ENCODE measurements at places on chromosomes 16 and 17. TPM values are rescaled to one million over a fixed set of nuclear protein-coding genes. Genes with fewer than 3 reads are reported as not detected.

DNA sequence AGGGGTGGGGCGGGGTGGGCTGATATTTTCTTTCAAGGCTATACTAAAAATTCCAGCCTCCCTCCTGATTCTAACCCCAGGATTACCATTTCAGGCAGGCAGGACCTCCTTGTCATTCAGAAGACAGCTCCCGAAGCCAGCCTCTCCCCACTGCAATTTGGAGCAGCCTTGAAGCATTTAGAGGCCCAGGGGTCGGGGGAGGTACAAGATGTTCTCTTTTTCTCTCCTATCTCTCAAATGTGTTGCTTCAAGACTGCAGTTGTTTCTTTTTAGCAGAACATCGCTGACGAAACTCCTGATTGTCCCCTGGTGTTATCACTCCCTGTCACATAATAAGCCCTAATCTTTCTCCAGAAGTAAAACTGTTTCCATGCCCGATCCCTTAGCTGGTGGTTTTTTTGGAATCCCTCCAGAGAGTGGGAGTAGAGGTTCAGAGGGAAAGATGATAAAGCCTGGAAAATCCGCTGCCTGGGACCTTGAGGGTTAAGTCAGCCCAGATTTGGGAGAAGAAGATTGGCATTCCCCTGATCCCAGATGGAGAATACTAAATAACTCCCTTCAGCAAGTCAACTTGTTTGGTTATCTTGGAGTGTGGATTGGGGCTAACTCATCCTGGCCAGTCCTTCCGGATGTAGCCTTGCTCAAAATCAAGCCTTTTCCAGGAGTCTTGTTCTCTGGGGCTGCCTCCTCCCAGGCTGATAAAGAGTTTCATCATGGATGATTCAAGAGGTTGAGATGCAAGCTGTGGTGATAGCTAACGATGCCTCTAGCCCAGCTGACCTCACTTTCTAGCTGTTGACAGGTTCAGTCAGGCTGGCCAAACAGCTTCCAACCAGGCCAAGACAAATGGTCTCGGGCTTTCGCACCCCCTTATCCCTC is 71.3 kb downstream of the SOX9 start:
- no peak for DNase-seq

Gene ABCA6
- polyA plus RNA-seq = 4.5 TPM

Gene KCNG4
- polyA plus RNA-seq = 0.03 TPM

Gene C16orf74
- 3.7 TPM for polyA plus RNA-seq

GRCh38 chr16:65641762-65642289 is 520.0 kb upstream of the CDH11 start:
- no peak for DNase-seq

DNA sequence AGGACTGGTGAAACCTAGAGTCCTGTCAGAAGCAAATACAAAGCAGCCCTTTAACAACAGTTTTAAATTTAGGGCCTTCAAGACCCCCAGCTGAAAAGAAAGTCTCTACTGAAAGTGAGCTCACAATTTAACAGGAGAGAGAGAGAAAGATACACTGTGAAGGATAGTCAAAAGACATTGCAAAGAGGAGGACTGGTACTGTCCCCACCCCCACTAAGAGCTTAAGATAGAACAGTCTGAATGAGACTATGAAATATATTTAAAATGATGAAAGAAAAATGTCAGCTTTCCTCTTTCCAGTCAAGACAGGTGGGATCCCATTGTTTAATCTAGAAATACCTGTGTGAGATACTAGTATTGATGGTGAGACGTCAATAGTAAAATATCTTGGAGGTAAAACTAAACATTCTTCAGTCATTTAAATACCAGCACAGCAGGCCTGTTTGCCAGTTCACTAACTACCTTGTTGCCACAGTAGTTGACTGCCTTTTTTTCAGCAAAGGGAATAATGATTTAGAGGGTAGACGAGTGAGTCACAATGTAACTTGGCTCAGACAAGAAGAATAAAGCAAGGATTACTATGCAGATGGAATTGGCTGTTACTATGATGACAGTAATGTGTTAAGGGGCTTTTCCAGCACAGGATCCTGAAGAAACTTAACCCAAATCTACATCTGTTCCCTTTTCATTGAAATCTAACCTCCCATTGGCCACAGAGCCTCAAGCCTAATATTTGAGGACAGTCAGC is 47.2 kb upstream of the RASL10B start:
- no peak for DNase-seq

DNA sequence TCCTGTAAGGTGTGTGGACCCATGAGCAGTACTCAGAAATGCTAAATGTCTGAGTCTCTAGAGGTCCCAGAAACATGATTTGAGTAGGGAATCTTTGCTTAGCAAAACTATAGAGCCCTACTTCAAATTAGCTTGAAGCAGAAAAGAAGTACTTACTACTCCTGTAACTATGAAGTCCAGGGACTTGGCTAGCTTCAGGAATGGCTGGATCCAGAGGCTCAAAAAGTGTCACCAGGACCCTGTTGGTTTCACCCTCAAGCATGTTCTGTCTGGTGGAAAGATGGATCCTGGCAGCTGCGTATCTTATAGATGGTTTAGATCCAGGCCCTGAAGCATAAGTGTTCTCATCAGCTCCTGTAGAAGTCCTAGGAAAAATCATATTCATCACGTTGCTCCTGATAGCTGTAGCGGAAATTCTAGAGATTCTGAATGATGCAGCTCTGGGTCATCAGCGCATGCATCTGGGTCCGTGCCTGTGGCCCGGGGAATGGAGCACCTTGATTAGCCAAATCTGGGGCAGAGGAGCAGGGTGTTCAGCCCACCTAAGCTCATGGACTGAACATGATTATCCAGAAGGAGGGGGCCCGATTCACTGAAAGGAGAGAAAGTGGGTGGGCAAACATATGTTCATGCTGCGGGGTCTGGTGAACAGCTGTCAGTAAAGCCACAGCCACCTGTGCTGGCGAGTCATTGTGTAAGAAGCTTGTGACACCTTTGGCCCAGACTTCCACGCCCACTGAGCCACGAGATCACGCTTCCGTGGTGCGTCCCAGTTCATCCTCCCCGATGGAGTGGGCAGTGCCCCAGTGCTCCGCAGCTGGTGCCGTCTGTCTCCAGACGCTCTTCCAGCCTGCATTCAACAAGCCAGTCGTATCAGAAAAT is 260.6 kb downstream of the CPPED1 start:
- DNase-seq = no peak

Gene NEUROD2
- polyA plus RNA-seq = 0.12 TPM

DNA sequence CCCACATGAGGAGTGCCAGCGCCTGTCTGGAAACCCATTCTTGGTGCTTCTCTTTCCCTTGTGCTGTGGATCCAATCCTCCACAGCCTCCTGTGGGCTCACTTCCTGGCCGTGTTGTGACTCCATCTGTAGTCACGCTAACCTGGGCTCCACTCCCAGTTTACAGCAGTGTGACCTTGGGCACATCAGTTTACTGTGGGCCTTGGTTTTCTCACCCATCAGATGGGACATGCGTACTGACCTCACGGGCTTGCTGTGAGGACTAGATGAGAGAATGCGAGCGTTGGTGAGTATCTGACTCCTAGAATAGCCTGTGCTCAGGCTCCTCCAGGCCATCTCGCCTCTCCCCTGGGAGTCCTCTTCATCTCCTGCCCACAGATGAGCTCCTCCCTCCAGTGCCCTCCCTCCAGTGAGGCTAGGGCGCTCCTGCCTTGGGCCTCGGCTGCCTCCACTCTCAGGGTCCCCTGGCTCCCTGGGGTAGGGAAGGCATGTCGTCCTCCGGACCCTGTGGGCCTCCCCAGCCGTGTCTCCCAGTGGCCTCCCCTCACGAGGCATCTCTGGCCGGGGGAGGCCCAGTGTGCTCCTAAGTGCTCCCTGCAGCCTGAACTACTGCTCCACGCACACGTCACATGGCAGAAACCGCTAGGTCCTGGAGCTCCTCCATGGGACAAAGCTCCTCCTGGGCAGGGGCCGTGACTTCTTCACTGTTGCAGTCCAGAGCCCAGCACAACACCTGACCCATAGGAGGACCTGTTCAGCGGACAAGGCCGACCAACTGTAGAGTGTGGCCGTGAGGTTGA is 5.2 kb upstream of the FOXJ1 start:
- DNase-seq = no peak

DNA sequence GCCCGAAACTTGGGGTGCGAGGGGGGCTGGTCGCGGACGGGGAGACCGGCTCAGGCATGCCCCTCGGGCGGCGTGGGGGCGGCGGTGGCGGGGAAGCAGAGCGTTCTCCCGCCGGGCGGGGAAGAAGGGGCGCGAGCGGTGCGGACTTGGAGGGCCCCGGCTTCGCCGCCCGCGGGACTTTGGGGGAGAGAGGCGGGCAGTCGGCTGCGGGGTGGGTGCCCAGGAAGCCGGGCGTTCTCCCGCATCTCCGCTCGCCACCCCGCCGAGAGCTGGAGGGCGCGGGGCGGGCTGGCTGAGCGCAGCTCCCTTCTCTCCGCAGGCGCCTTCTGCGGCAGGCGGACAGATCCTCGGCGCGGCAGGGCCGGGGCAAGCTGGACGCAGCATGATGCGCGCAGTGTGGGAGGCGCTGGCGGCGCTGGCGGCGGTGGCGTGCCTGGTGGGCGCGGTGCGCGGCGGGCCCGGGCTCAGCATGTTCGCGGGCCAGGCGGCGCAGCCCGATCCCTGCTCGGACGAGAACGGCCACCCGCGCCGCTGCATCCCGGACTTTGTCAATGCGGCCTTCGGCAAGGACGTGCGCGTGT is 772 bp downstream of the NTN1 start:
- no peak for DNase-seq

- DNase-seq = no peak
Measured at GRCh38 chr16:47229053-47230050, 85.6 kb upstream of the NETO2 start.

GRCh38 chr17:41498276-41498675 is 7.1 kb downstream of the KRT13 start:
- DNase-seq = no peak

DNA sequence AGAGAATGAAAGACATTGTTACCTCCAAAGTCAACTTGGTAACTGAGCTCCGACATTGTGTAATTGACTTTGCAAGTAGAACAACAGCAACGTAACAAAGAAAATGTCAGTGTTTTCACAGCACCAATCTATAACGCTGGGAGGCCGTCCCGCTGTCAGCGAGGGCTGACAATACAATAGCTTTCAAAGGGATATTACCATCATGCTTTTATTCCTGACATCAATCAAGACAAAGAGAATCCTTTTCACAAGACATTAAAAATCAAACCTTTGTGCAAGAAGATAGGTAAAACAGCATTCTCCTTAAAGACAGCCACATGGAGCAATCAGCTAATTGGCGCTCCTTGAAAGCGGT is 6.2 kb downstream of the ZNF423 start:
- DNase-seq = no peak

Gene C17orf50
- polyA plus RNA-seq = not detected

- no peak for DNase-seq
Measured at GRCh38 chr16:55555436-55555835, 11.0 kb upstream of the CAPNS2 start.

Gene KCNAB3
- polyA plus RNA-seq = 9.6 TPM

- DNase-seq = no peak
Measured at GRCh38 chr16:85749771-85750145, 1.1 kb downstream of the C16orf74 start.

Gene PRSS8
- 2.1 TPM for polyA plus RNA-seq

Gene RAD51D
- polyA plus RNA-seq = 8.7 TPM

- DNase-seq = no peak
Measured at GRCh38 chr17:1635675-1636465, 7.2 kb upstream of the SLC43A2 start.

DNA sequence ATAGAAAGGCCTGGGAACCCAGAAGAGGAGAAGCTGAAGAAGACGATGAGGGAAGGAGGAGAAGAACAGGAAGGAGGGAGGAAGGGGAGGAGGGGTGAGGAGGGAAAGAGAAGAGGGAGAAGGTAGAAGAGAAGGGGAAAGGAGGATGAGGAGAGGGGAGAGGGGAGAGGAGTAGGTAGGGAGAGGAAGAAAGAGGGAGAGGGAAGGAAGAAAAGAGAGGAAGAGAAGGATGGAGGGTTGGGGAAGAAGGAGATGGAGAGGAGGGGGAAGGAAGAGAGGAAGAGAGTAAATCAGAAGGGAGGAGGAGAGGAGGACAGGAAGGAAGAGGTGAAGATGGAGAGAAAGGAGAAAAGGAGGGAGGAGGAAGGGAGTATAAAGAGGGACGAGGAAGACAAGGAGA is 109.6 kb upstream of the IRX6 start:
- DNase-seq = no peak

GRCh38 chr16:12580809-12581208 is 222.9 kb downstream of the CPPED1 start:
- DNase-seq = no peak

DNA sequence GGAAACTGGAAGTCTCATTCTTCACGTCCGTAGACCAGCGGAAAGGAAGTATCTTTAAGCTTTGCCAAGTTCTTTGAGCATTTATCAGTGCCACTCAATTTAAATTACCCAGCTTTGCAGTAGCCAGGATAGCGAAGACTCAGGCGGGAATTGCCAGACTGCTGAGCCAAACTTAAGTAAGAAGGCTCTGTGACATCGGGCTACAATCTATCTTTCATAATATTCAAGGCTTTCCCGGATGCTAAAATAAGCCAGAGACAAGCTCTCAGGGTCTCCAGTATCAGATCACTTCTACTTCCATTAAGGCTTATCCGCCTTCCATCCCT is 436 bp upstream of the BRIP1 start:
- no peak for DNase-seq

GRCh38 chr16:57530104-57530521 is 6.3 kb downstream of the CCDC102A start:
- no peak for DNase-seq

- DNase-seq = no peak
Measured at GRCh38 chr16:50573947-50574744, 25.9 kb downstream of the NKD1 start.

DNA sequence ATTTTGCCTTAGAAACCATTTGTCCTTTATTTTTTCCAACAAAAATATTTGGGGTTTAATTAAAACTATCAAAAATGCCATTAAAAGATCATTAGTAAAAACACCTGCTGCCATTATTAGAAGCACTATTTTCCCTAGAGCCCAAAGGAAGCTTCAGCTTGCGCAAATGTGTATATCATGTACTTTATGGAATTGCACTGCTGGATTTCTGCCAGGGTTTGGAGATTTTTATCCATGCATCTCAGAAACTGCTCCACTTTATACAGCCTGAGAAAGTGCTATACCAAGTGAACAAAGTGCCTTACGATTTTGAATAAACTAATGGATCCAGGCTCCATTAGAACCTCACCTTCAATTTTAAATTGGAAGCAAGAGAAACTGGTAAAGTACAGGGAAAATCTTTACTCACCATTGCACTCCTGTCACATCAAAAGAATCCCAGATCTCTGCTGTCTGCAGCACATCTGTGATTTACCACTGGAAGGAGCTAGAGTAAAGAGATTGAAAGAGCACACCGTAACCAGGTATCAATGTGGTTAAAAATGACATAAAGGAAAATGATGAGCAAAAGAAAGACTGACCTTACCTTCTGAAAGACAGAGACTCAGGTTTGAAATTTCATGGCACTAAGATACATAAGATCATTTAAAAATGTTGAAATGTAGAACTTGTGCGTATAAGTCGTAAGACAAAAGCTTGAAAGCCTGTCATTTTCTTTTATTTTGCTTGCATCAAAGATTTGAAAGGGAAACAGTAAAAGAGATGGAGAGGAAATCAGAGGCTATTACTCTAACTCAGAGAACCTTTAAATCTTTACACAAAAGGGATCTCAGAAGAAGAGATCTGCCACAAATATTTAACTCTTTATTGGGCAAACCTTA is 678.1 kb upstream of the GOT2 start:
- DNase-seq = no peak
